ENCODE measurements at places on chromosomes 2 and 18. TPM values are rescaled to one million over a fixed set of nuclear protein-coding genes. Genes with fewer than 3 reads are reported as not detected.

DNA sequence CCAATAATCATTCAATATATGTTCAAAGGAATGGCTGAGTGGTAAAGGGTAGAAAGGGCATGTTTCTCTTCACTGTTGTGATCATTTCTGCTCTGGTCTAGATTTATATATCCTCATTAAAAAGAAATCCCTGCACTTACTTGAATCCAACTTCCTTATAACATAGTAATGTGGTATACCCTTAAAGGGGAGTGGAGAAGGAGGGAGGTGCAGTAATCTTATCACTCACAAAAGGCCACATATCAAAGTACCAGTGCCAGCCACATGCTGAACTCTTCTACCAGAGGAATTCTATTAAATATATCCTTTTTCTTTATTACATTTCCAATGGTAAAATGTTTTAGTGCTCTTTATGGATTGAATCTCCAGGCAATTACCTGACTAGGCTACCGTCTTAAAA is 3.3 kb downstream of the KATNAL2 start:
- H3K27ac ChIP-seq, result no peak overlapping the region
- peaks cover 7% of the 10 kb centered on the region for H3K4me1 ChIP-seq
- no peaks in the 10 kb centered on the region for H3K36me3 ChIP-seq
- H3K4me3 ChIP-seq, result no peak overlapping the region
- no peak for DNase-seq
- H3K27me3 ChIP-seq, result no peaks in the 10 kb centered on the region

IL37 gene
- not detected for total RNA-seq

EVX2 gene
- not detected for total RNA-seq

DNA sequence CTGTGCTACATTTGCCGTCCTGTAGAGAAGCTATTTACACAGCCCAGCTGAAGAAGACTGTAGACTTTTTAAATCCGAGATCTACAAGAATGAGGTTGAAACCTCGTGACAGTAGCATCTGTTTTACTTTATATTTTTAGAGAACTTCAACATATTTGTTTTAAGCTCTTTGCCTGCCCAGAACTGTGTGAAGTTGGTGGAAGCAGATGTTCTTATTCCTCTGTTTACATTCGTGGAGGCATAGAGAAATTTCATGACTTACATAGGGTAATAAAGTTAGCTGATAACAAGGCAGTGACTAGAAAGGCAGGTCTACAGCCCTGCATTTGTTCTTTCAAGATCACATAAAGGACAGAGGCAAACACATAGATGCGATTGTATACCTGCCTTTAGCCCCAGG is 47.0 kb upstream of the MAP3K20 start:
- no peak for DNase-seq
- H3K27ac ChIP-seq, result no peak overlapping the region
- no peaks in the 10 kb centered on the region for H3K36me3 ChIP-seq

DNA sequence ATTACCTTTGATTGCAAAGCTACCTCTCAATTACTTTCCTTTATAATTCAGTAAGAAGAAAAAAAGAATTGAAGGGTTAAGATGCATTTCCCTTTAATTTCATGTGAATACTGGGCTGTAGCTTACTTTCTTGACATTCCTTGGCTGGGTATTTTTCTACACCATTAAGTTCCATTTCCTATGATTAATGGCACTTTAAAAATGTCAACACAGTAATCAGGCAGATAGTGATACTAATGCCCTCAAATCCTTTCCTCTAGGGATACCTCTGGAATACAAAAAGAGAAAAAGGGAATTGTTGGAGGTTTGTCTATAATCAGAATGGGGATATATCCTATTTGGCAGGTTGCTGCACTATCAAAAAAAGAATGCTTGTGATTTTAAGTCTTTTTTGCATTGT is 216.9 kb downstream of the SRBD1 start:
- no peak overlapping the region for H3K27ac ChIP-seq
- H3K4me1 ChIP-seq, result no peaks in the 10 kb centered on the region
- H3K27me3 ChIP-seq, result no peaks in the 10 kb centered on the region

GRCh38 chr2:28342081-28342967 is 50.3 kb upstream of the FOSL2 start:
- no peak overlapping the region for H3K4me3 ChIP-seq
- H3K27me3 ChIP-seq, result no peaks in the 10 kb centered on the region
- peaks cover 29% of the 10 kb centered on the region for H3K4me1 ChIP-seq
- DNase-seq, result peak; percentile 89

DNA sequence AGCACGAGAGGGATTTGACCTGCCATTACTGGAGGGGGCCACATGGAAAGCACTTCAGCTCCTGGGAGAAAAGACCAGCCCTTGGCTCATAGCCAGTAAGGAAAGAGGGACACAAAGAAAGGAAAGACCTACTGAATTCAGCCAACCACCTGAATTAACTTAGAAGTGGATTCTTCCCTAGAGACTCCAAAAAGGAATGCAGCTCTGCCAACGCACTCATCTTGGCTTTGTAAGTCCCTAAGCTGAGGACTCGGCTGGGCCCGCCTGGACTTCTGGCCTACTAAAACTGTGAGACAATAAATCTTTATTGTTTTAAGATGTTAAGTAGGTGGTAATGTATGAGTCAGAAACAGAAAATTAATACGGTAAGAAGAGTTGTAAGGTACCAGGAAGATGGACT is 11.5 kb downstream of the ATF2 start:
- peak; percentile 26 for DNase-seq
- H3K27me3 ChIP-seq, result no peaks in the 10 kb centered on the region
- H3K4me3 ChIP-seq, result no peak overlapping the region
- H3K4me1 ChIP-seq, result peaks cover 19% of the 10 kb centered on the region
- no peak overlapping the region for H3K27ac ChIP-seq

TRABD2A gene
- total RNA-seq, result 2.6 TPM

DNA sequence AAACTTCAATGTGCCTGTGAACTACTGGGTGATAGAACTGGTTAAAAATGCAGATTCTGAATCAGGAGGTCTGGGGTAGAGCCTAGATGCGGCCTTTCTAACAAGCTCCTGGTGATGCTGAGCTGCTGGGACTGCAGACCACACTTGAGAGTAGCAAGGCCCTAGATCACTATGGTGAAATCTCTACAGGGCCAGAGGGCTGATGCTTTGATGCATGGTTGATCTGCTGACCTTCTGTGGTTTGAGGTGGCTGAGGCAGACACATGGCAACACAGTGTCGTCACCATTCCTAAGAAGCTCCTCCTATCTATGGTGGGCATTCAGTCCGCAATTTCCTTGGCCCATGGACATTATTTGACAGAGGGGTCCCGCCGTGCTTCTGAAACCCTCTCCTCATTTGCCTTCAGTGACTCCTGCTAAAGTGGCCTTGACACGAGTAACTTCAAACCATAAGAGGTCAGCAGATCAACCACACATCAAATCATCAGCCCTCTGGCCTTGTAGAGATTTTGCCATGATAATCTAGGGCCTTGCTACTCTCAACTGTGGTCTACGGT is 19.8 kb downstream of the CCDC68 start:
- H3K27me3 ChIP-seq, result no peaks in the 10 kb centered on the region
- H3K36me3 ChIP-seq, result no peaks in the 10 kb centered on the region
- no peak overlapping the region for H3K27ac ChIP-seq
- DNase-seq, result no peak

- H3K27me3 ChIP-seq, result no peaks in the 10 kb centered on the region
- H3K4me1 ChIP-seq, result no peaks in the 10 kb centered on the region
- H3K4me3 ChIP-seq, result no peak overlapping the region
- H3K36me3 ChIP-seq, result no peaks in the 10 kb centered on the region
- no peak for DNase-seq
These were observed 33.3 kb downstream of the GPR39 start for GRCh38 chr2:132449868-132450267.

GRCh38 chr18:45793264-45793965 is 32.1 kb upstream of the SIGLEC15 start:
- H3K27ac ChIP-seq, result peak overlapping the region; percentile 72
- H3K36me3 ChIP-seq, result no peaks in the 10 kb centered on the region
- no peak overlapping the region for H3K4me3 ChIP-seq
- DNase-seq, result peak; percentile 86

FAP gene
- 1.3 TPM for total RNA-seq

CD207 gene
- total RNA-seq, result not detected

GRCh38 chr2:68044099-68044498 is 18.7 kb downstream of the C1D start:
- H3K27me3 ChIP-seq, result no peaks in the 10 kb centered on the region
- H3K36me3 ChIP-seq, result no peaks in the 10 kb centered on the region
- DNase-seq, result peak; percentile 83
- no peak overlapping the region for H3K4me3 ChIP-seq
- peaks cover 5% of the 10 kb centered on the region for H3K4me1 ChIP-seq

GRCh38 chr18:11284811-11285210 is 135.4 kb upstream of the PIEZO2 start:
- no peaks in the 10 kb centered on the region for H3K4me1 ChIP-seq
- no peak overlapping the region for H3K27ac ChIP-seq

DNA sequence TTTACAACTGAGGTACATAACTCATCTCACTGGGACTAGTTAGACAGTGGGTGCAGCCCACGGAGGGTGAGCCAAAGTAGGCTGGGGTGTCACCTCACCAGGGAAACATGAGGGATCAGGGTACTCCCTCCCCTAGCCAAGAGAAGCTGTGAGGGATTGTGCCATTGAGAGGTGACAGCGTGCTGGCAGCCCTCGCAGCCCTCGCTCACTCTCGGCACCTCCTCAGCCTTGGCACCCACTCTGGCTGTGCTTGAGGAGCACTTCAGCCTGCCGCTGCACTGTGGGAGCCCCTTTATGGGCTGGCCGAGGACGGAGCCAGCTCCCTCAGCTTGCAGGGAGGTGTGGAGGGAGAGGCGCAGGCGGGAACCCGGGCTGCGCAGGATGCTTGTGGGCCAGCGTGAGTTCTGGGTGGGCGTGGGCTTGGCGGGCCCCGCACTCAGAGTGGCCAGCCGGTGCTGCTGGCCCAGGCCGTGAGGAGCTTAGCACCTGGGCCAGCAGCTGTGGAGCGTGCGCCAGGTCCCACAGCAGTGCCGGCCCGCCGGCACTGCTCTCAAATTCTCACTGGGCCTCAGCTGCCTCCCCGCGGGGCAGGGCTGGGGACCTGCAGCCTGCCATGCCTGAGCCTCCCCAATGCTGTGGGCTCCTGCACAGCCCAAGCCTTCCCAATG is 44.5 kb upstream of the FAM110C start:
- no peak for DNase-seq
- no peaks in the 10 kb centered on the region for H3K27me3 ChIP-seq
- H3K4me1 ChIP-seq, result no peaks in the 10 kb centered on the region
- no peak overlapping the region for H3K4me3 ChIP-seq

GRCh38 chr2:132909427-132909826 is 239.4 kb upstream of the LYPD1 start:
- no peaks in the 10 kb centered on the region for H3K27me3 ChIP-seq
- no peak overlapping the region for H3K27ac ChIP-seq
- H3K4me3 ChIP-seq, result no peak overlapping the region
- peak; percentile 65 for DNase-seq
- no peaks in the 10 kb centered on the region for H3K4me1 ChIP-seq

- no peaks in the 10 kb centered on the region for H3K27me3 ChIP-seq
- no peak overlapping the region for H3K4me3 ChIP-seq
- no peaks in the 10 kb centered on the region for H3K36me3 ChIP-seq
- H3K27ac ChIP-seq, result no peak overlapping the region
- peaks cover 6% of the 10 kb centered on the region for H3K4me1 ChIP-seq
- DNase-seq, result no peak
These were observed 1.8 kb downstream of the ATP9B start for GRCh38 chr18:79071037-79071436.

DNA sequence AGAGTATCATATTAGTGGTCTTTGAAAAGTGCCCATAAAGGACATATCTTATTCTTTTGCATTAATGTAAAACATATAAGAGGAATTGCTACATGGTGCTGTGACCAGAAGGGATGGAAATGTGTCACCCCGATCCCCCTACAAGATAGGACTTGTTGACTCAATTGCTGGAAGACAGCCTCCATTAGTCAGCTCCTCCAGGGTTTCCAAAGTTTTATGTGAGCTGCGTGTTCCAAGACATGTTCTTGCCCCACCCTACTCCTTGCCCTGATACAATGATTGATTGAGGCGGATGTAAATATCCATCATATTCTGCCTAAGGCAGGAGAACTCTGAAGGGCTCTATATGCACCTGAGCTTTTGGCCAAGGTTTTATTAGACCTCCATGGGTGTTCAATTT is 541.0 kb upstream of the ZEB2 start:
- DNase-seq, result no peak
- H3K27me3 ChIP-seq, result no peaks in the 10 kb centered on the region
- H3K4me1 ChIP-seq, result no peaks in the 10 kb centered on the region
- no peak overlapping the region for H3K4me3 ChIP-seq

GRCh38 chr2:6946722-6947121 is 29.5 kb downstream of the RNF144A start:
- H3K36me3 ChIP-seq, result no peaks in the 10 kb centered on the region
- DNase-seq, result peak; percentile 93
- no peak overlapping the region for H3K27ac ChIP-seq
- no peak overlapping the region for H3K4me3 ChIP-seq

PRKAG3 gene
- total RNA-seq, result not detected

DNA sequence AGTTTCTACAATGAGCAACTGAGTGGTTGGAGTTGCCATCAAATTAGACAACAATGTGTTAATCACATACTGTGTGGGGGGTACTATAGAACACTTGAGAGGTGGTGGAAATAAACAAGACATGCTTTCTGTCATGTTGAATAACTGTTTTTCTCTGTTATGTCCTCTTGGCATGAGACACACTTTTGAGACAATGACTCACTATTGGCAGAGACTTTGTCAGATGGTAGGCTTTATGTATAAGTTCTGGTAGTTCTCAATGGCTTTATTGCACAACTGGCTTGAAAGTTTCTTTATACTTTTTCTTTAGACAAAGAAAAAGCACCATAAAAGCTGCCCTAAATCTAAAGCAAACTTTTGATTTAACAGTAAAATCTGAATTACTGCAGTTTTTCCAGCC is 578.7 kb downstream of the ADCYAP1 start:
- no peaks in the 10 kb centered on the region for H3K27me3 ChIP-seq
- no peaks in the 10 kb centered on the region for H3K36me3 ChIP-seq
- H3K4me3 ChIP-seq, result no peak overlapping the region
- no peak overlapping the region for H3K27ac ChIP-seq
- DNase-seq, result no peak

- no peaks in the 10 kb centered on the region for H3K36me3 ChIP-seq
- peak; percentile 65 for DNase-seq
- no peaks in the 10 kb centered on the region for H3K27me3 ChIP-seq
- H3K27ac ChIP-seq, result peak overlapping the region; percentile 12
These were observed 34.8 kb upstream of the ITGAV start for GRCh38 chr2:186554850-186555671.

GRCh38 chr2:42239289-42239661 is 70.1 kb downstream of the EML4 start:
- no peaks in the 10 kb centered on the region for H3K36me3 ChIP-seq
- peaks cover 2% of the 10 kb centered on the region for H3K4me1 ChIP-seq
- H3K4me3 ChIP-seq, result no peak overlapping the region
- H3K27ac ChIP-seq, result no peak overlapping the region
- DNase-seq, result no peak

ADRA2B gene
- not detected for total RNA-seq

DNA sequence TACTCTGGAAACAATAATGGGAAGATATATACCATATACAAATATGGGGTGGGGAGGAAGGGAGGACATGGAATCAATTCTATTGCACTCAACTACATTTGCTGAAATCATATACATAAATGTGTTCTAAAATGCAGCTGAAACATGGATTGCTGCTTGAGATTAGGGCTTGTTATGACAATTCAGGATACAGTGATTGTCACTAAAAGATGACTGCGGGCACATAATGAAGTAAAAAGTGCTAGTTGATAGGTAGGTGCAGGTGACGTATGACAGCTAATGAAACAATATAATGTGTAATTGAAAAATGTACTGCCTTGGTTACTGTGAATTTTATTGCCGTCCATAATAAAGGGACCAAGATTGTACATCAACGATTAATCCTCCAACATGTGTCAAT is 1062.1 kb upstream of the FANCL start:
- no peaks in the 10 kb centered on the region for H3K27me3 ChIP-seq
- DNase-seq, result no peak
- no peak overlapping the region for H3K27ac ChIP-seq
- H3K36me3 ChIP-seq, result no peaks in the 10 kb centered on the region

RGPD4 gene
- not detected for total RNA-seq

CCBE1 gene
- 4.1 TPM for total RNA-seq
